ENCODE measurements at places on chromosomes 7 and 10.
A peak's percentile ranks its signal among the peaks of the same experiment; 100 is the strongest.

DNA sequence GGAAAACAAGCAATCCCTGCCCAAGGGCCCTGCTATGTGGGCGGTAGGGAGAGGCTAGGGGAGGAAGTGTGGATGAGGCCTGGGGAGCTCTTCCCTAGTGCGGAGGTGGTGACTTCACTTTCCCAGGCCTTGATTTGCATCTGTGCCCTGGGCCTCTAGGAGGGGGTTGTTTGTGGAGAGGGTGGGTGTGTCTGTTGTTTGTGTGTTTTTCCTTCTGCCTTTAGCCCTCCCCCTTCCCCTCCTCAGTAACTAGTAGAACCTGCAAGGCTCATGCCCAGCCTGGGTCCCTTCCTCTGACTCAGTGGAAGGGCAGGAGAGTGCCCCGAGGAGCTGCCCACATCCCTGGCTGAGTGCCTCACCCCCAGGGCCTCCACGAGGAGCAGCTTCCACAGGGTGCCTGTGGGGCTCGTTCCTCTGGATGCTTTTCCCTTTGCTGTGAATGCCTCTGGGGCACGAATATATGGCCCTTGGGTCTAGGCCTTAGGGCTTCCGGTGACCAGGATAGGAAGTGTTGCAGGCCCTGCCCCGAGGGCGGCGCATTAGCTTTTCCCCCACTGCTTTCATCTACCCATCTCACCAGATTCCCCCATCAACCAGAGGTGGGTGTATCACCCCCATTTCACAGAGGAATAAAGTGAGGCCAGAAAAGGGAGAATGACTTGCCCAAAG lies 89.4 kb upstream of the DUSP5 start:
- no peak for DNase-seq

DNA sequence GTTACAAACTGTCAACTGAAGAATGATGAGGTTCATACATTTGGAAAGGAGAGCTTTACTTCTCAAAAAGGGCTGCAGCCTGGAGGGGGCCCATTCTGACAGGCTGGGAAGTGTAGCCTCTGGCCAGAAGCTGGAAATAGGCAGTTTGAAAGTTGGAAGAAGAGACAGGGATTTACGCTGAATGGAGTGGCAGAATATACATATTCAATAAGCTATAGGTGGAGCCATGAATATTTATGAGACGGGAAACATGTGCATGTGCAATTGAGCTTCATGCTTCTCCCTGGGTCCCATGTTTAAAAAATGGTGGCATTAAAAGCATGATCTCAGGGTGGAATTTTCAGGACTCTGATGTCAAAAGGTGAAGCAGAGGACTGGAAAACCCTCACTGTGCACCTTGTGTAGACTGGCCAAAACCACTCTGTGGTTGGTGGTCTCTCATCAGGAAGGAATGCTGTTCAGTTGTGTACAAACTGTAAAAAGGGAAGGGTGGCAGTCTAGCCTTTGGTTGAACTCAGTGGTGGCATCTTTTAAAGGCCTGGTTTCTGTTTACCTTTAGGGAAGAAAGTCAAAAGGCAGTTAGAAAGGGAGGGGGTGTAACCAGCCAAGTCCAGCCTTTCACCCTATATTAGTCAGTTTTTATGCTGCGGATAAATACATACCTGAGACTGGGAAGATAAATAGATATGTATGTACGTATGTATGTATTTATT lies 7.2 kb upstream of the ACTR3B start:
- no peak for DNase-seq

- no peak for DNase-seq
These were observed 26.1 kb downstream of the CREB3L2 start for GRCh38 chr7:137975768-137976167.

DNA sequence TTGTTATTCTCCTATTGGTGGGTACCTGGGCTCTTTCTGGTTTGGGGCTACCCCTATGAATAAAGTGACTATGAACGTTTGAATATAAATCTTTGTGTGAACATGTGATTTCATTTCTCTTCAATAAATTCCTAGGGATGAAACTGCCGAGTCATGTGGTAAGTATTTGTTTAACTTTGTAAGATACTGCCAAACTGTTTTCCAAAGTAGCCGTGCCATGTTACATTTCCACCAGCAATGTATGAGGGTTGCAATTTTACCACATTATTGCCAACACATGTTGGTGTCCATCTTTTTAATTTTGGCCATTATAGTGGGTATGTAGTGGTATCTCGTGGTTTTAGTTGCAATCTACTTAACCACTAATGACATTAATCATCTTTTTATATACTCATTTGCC lies 94.7 kb downstream of the ZNRF2 start:
- peak; percentile 9 for DNase-seq

DNA sequence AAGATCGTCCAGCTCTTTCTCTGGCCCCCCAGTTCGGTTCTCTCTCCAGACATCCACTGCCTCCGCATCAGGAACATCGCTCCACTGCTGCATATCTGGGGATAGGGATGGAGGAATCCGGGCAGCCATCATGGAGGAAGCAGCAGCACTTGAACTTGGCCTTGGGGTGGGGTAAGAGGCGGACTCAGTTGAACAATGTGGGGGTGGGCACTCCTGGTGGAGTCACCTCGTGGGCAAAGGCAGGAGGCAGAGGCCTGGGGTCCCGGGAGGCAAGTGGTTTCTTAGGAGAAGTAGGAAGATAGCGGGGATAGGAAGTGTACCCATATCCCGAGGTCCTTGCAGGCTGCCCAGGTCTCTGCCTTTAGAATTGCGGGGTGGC lies 98.3 kb downstream of the CHST15 start:
- DNase-seq, result no peak

DNA sequence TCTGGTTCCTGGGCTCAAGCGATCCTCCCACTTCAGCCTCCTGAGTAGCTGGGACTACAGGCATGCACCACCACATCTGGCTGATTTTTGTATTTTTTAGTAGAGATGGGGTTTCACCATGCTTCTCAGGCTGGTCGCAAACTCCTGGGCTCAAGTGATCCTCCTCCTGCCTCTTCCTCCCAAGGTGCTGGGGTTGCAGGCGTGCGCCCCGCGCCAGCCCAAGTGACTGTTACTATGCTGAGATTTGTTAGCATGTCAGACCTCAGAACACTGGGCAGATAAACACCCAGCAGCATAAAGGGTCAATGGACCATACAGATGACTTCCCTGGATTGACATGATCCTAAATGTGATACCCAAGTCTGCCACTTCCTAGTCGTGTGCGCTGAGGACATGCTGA lies 59.9 kb upstream of the NMT2 start:
- no peak for DNase-seq

DNA sequence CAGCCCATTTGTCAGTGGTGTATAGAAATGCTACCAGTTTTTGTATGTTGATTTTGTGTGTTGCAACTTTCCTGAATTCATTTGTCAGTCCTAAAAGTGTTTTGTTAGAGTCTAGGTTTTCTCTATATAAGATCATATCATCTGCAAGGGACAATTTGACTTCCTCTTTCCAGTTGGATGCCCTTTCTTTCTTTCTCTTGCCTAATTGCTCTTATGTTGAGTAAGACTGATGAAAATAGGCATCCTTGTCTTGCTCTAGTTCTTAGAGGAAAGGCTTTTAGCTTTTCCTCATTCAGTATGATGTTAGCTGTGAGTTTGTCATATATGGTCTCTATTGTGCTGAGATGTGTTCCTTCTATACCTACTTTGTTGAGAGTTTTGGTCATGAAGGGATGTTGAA lies 161.7 kb upstream of the TPK1 start:
- DNase-seq, result no peak

- DNase-seq, result no peak
These were observed 29.4 kb downstream of the CFAP46 start for GRCh38 chr10:132912713-132913558.

GRCh38 chr10:105969884-105970377 lies 1194.6 kb downstream of the SORCS1 start:
- no peak for DNase-seq

DNA sequence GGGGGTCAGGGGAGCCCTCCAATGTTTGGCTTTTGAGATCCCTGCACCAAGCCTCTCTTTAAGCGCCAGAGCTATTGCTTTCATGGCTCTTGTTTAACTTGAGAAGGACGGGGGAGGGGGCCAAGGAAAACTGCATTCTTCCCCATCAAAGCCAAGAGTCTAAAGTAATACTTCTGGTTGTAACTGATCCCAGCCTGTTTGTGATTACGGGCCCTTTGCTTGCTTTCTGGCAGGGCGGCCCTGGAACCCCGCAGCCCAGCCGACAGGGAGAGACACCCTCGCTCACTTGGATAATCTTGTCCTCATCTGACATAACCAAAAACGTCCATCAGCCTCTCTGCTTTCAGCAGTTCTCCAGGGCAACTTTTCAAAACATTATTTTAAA lies 154.7 kb downstream of the NEURL1 start:
- DNase-seq, result no peak

GRCh38 chr7:23662124-23662983 lies 17.6 kb upstream of the FAM221A start:
- no peak for DNase-seq

DNA sequence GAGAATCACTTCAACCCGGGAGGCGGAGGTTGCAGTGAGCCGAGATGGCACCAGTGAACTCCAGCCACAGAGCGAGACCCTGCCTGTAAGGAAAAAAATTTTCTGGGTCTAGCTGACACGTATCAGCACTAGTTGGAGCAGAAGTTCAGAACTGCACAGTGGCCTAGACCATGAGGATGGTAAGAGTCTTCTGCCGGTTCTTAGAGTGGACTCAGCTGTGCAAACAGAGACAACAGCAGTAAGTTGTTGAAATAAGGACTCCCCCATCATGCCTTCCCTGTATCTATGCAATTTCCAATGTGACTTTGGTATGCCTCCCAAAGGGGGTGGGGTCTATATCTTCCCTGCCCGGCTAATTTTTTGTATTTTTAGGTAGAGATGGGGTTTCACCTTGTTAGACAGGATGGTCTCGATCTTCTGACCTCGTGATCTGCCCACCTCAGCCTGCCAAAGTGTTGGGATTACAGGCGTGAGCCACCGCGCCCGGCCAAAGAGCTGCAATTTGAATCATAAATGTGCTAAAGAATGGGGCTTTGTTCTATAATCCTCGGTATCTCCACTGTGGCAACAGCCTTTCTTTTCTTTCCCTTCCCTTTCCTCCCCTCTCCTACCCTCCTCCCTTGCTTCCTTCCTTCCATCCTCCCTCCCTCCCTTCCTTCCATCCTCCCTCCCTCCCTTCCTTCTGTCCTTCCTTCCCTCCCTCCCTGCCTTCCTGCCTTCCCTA lies 14.5 kb upstream of the RNF216 start:
- DNase-seq, result no peak
